Smooth muscle cell of the pulmonary artery (primary cell): ENCODE measurements at places on chromosomes 2 and 18. TPM values are rescaled to one million over a fixed set of nuclear protein-coding genes. Genes with fewer than 3 reads are reported as not detected.

Gene NGEF
- total RNA-seq, result 1.3 and 5.7 TPM in 2 replicates

Gene MYL12B
- total RNA-seq, result 354 and 369 TPM in 2 replicates

Gene COLEC12
- 16.2 and 21.1 TPM in 2 replicates for total RNA-seq

Gene CCDC74A
- total RNA-seq, result 8.9 and 10.1 TPM in 2 replicates

Gene POTEE
- not detected in 2 replicates for total RNA-seq
